ENCODE measurements at places on chromosomes 6 and 20.

- DNase-seq, result no peak
Observed at GRCh38 chr6:130775411-130776012, 51.7 kb upstream of the SMLR1 start.

DNA sequence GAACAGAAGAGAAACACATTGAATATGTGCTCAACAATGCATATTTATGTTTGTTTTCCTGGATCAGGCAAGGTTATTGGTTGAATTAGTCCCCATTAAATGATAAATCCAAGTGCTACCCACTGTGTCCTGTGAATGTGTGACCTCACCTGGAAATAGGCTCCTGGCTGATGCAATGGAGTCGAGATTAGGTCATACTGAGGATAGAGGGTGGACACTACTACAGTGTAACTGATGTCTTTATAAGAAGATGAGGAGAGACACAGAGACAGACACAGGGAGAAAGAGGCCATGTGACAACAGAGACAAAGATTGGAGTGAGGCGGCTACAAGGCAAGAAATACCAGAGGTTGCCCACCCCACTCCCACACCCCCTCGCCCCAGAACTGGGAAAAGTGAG is 559.3 kb downstream of the C6orf118 start:
- no peak for DNase-seq

DNA sequence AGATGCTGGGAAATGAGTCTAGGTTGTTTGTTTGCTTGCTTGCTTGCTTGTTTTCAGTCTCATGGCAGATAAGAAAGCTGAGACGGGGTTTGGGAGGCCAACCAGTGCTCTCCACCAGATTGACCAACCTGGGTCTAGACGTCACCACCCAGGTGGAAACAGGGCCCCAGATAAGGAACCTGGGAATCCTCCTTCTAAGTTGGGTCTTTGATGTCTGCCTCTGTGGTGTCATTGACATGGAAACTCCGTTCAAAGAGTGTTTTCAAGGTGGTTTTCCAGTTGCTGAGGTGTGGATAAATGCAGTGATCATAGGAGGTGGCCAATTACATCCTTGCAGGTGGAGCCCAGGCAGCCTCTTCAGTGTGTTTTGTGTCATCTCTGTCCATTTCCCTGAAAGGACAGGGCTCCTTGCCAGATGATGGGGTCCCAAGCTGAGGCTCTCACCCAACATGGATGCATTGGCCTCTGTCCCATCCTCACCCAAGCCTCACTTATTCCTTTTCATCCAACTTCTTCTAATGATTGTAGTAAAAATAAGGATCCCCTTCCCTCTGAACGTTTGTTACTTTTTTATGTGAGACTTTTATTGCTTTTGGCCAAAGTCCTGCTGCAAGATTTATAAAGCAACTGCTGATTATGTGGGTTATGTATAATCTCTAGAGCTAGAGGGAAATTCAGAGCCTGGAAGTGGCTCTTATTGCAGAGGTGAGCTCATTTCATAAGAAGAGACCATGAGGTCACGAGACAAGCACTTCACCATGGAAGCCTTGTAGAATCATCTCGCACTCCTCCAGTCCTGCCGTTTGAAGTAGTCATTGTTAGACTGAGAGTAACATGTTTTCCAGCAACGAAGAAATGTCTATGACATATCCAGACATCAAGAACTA is 32.0 kb upstream of the SYNDIG1 start:
- DNase-seq, result no peak

DNA sequence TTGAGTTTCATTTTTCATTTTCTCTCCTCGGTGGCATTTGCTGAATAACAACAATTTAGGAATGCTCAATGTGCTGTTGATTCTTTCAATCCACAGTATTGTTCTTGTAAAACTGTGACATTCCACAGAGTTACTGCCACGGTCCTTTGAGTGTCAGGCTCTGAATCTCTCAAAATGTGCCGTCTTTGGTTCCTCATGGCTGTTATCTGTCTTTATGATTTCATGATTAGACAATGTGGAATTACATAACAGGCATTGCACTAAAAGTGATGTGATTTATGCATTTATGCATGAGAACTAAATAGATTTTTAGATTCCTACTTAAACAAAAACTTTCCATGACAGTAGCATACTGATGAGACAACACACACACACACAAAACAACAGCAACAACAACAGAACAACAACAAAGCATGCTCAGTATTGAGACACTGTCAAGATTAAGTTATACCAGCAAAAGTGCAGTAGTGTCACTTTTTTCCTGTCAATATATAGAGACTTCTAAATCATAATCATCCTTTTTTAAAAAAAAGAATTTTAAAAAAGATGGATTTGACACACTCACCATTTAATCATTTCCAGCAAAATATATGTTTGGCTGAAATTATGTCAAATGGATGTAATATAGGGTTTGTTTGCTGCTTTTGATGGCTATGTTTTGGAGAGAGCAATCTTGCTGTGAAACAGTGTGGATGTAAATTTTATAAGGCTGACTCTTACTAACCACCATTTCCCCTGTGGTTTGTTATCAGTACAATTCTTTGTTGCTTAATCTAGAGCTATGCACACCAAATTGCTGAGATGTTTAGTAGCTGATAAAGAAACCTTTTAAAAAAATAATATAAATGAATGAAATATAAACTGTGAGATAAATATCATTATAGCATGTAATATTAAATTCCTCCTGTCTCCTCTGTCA is 88.1 kb downstream of the SNAP25 start:
- no peak for DNase-seq

- DNase-seq, result no peak
Observed at GRCh38 chr6:33241968-33242367, 29.7 kb downstream of the VPS52 start.

DNA sequence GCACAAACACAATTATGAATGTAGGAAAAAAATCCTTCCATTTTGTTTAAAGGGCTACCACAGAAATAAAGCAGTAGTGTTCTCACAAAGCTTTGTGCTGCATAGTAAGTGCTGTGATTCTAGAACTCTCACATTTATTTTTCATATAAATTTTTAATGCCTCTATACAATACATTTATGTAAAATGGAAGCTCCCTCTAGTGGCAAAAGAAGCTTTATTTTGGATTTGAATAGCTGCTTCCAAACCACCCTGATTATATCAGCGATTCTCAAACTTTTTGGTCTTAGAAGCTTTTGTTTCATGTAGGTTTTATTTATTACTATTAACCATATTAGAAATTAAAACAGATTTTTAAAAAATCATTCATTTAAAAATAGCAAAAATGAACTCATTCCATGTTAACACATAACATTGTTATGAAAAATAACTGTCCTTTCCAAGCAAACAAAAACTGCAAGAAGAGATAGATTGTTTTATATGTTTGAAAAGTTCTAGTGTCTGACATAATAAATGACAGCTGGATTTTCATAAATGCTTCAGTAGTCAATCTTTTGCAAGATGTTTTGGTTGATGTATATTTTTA is 38.4 kb downstream of the HS3ST5 start:
- no peak for DNase-seq

- no peak for DNase-seq
Observed at GRCh38 chr6:116881236-116881635, 4.2 kb downstream of the RFX6 start.

GRCh38 chr6:2492686-2493523 is 247.5 kb upstream of the GMDS start:
- no peak for DNase-seq

DNA sequence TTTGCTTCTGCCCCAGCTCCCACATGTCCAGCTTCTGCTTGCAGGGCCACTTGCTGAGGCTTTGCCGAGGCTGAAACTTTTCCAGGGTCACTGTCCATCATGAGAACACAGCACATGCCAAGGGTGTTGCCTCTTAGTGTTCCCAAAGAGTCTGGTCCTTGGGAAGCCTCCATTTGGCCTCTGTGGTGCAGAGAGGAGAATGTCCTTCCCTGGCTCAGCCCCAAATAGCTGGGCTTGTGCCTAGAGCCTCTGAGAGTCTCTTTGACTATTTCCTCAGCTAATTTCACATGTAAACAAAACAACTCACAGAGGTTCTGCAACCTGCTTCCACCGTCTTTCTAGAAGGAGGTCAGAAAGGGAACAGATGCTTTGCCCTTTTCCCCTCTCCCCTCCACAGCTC is 40.4 kb upstream of the RAB23 start:
- no peak for DNase-seq

GRCh38 chr20:1625083-1625690 is 5.4 kb upstream of the SIRPB1 start:
- DNase-seq, result no peak

GRCh38 chr6:167569041-167569805 is 244.3 kb downstream of the TTLL2 start:
- no peak for DNase-seq

GRCh38 chr6:170087941-170088581 is 202.8 kb downstream of the DLL1 start:
- peak; percentile 21 for DNase-seq

DNA sequence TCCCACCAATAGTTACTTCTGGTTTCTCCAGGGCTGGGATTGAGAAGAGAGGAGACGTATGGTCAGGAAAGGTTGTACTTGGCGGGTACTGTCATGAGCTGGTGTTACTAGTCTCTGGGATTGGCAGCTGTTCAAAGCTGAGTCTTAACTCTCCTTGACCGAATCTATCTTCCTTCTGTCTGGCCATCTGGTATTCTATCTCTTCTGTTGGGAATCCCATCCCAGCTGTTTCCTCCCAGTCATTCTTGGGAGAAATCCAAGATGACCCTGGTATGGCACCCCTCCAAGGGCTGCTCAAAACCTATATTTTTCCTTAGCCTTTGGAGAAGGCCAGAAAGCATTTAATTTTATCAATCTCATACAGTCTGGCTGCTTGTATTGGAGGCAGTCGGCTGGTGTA is 287.0 kb upstream of the CHD6 start:
- DNase-seq, result no peak

GRCh38 chr20:44089987-44090674 is 96.9 kb downstream of the JPH2 start:
- no peak for DNase-seq

DNA sequence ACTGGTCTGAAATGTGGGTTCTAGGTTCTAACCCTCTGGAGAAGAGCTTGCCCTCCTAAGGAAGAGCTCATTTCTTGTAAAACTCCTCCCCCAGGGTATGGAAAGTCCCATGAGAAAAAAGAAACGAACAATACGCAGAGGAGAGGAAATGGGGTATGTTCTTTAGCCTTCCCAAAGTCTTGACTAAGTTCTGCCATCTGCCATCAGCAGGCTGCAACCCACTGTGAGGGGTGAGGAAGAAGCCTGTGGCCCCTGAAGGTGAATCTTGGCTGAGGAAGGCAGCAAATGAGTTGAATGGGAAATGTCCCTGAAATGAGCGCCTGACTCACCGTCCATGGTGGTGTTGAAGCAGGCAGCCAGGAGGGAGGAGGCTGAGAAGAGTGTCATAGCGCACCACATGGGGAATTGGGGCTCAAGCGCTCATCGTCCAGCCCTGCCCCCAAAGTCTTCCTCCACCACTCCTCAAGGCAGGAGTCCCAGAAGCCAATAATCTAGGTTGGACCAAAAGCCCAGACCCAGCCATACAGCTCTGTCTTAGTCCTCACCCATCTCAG is 10.4 kb upstream of the MATN4 start:
- no peak for DNase-seq

DNA sequence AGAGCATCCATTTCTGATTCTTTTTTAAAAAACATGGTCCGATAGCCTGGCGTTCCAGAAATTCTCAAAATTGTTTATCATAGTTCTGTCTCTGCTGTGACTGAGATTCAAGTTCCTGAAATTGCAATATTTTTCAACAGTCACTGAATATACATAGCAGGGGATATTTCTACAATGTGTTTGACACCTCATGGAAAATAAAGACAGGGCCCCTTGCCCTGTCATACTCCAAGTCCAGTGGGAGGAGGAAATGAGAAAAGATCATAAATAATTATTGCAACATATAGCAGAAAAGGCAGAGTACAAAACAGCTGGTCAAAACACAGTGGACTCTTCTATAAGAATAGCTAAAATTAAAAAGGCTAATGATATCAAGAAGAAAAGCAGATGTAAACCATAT is 234.8 kb upstream of the SPTLC3 start:
- no peak for DNase-seq

DNA sequence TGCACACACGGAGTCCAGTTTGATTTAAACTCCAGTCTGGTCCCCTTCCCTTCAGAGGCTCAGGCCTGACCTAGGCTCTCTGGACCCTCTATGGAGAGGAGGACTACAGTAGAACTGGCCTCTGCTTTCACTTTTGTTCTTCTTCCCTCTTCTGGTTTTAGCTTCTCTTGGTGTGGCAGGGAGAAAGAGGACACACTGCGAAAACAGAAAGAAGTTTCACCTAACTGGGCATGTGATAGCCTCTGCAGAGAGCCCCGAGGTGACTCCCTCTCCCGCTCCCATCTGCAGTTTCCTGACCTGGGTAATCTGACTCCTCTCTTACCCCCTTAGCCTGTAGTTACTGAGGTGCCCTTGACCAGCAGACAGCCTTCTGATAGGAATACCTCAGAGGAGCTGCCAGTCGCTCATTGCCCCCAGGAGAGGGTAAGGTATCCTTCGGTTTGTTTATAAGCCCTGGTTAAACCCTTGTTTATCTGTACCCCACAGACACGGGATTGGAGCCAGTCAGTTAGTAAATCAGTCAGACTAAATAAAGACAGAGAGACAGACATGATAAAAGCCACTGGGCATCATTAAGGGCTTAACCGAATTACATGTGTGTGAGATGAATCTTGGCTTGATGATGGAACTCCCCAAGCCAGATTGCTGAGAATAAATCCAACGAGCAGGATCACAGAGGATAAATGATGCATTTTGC is 12.0 kb upstream of the DTNBP1 start:
- no peak for DNase-seq

DNA sequence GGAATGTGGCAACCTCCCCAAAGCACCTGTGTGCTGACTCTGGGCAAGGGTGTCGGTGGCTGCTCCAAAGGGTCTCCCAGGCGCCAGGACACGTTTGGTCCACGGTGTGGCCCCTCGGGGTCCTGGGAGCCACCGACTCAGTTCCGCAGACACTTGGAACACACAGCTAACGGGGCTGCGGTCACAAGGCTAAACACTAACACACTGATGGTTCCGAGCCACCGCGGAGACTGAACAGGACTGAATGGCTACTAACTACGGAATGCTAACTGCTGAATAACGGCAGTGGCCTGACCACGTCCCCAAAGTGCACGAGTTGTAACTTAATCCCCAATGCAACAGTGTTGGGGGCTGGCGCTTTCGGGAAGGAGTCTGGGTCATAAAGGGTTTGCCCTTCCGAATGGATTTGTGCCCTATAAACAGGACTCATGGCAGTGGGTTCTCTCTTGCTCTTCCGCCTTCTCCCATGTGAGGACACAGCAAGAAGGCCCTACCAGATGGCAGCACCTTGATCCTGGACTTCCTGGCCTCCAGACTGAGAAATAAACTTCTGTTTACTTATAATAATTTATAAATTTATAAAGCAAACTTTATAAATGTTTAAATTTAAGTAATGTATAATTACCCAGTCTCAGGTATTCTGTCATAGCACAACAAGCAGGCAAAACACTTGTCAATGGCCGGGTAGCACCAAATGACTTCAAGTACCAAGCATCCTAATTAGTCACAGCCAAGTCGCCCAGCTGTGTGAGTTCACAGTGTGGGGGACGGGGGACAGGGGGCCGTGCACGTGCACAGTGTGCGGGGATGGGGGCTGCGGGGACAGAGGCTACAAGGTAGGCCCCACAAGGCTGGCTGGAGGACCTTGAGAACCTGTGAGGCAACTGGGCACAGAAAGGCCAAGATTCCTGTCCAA is 2.3 kb upstream of the EEF1A2 start:
- no peak for DNase-seq
